ENCODE measurements at places on chromosomes 5 and 9.
A peak's percentile ranks its signal among the peaks of the same experiment; 100 is the strongest.

GRCh38 chr9:18829873-18830272 lies 203.1 kb downstream of the SAXO1 start:
- DNase-seq, result no peak

GRCh38 chr9:108149326-108149725 lies 659.8 kb upstream of the KLF4 start:
- DNase-seq, result no peak

DNA sequence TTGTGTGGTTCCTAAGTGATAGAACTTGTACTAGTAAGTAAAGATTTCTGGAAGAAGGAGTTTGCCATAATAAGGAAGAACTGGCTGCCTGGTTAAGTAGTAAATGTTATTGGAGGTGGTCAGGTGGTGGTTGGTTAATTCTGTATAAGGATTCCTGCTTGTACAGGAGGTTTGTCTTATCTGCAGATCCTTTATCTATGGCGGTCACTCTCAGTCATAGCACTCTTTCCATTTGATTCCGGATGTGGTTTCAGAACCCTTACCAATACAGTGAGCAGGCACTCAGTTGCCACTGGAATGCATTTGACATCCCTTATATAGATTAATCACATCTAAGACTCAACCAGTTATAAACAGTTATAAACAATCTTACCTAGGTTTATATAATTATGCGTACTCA lies 50.3 kb downstream of the RAD50 start:
- no peak for DNase-seq

DNA sequence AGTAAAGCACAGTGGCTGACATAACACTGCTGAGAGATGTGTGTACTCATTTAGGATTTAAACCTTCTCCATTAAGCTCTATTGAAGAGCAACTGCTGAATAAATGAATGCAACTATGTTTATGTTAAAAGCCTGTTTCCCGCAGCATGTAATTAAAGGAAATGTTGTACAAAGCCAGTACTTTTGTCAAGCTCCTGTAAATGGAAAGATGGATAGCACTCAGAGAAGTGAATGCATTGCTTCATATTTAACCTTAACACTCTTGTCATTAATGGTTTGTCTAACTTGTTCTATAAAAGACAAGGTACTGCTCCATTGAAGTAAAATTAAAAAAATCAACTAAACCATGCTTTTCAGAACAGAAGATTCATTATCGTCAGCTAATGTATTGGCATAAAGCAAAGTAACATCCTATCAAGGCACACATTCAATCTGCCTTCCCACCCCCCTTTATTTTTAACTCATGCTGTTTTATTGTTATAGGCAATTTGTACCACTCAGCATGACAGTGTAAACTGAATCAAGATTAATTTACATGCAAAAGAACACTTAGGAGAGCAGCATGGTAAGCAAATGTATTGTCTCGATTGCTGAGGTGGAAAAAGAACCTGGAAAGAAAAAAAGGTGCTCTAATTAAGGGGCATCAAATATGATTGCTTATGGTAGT lies 240.9 kb upstream of the TBCA start:
- peak; percentile 52 for DNase-seq

GRCh38 chr5:133384120-133384855 lies 228.1 kb downstream of the FSTL4 start:
- DNase-seq, result no peak

- DNase-seq, result no peak
Observed at GRCh38 chr9:88259001-88259400, 120.7 kb upstream of the SPATA31C2 start.

DNA sequence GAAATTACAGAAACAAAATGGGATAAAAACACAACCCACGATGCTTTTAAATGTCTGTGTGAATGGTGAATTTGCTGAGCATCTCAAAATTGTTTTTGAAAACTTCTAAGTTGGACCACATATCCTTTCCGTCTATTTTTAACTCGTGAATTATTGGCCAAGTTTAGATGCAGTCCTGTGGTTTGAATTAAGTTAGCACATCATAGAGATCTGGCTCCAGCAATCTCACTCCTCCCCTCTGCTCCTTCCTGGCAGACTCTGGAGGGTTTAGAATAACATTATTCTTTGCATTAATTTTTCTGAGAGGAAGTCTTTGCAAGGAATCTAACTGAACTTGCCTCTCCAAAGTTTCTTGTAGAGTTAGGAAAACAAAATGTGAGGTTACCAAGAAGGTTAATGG lies 14.5 kb upstream of the ANKRD55 start:
- no peak for DNase-seq

DNA sequence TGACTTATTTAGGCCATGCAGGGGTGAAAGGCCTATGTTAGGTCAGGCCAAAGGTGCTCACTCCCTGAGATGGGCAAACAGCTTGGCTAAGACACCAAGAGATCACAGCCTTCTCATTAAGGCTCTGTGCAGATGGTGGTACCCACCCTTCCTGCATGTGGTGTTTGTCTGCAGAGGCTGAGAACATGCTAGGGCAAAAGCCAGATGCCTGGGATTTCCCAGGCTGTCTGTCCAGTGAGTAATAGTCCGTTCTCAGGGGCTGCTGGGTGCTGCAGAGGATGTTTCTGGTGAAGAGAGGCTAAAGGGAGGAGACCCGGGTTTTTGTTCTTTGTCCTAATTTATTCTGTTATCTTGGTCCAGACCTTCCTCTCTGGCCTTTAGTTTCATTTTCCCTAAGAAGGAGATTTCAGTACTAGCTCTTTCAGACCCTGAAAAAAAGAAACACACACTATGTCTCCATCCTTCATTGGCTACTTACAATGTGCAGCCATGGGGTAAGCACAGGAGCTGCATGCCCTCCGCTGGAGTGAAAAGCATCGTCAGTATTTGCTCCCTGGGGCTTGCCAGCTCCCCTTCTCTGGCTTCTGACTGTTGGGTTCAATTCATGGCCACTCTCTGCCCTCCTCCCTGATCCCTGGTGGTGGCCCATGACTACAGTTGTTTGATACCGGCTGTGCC lies 23.4 kb upstream of the GLRA1 start:
- DNase-seq, result no peak

GRCh38 chr5:107570805-107571531 lies 99.8 kb downstream of the EFNA5 start:
- no peak for DNase-seq

DNA sequence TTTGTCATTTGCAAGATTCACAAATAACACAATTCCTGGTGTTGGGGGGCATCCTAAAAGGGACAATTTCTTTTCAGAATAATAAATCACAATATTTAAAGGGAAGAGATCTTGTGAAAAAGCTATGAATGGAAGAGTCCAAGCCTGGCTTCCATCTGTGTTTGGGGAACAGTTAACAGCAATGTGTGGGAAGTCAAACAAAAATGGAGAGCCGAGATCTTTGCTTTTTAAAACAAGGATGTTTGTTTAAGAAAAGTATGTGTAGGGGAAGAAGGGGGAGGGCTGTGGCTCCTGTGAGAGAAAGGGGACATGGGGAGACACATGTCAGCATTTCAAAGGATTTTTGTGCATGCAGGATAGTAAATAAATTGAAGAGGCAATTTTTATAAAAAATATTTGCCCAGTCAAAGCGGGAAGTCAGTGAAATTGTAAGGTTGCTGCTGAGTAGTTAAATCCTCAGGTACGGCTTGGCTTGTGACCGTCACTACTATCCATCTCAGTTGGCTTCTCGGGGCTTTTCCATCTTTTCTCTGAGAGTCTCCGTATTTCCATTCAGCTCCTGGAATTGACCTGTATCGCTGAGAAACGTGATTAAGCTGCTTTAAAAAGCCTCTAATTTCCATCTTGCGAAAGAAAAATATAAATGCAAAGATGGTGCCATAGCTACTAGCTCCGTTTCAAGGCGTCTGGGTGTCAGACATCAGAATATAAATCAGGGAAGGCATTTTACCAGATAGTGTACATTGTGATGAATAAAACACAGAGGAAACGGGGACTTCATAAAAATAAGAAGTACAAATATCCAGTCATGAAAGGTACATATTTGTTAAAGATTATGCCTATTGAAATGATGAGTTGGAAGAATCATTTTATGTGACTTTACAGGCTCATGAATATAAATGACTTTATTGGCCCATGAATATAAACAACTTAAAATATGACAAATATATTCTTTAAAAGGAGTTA lies 52.9 kb upstream of the VCAN start:
- no peak for DNase-seq

DNA sequence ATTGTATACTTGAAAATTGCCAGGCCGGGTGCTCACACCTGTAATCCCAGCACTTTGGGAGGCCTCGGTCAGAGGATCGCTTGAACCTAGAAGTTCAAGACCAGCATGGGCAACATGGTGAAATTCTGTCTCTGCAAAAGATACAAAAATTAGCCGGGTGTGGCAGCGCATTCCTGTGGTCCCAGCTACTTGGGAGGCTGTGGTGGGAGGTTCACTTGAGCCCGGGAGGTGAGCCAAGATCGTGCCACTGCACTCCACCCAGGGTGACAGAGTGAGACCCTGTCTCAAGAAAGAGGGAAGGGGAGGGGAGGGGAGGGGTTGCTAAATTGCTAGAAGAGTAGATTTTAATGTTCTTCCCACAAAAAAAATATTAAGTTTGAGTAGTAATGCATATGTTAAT lies 53.2 kb downstream of the FNBP1 start:
- no peak for DNase-seq

GRCh38 chr9:32787816-32788215 lies 4.5 kb downstream of the TMEM215 start:
- DNase-seq, result no peak

GRCh38 chr9:133103987-133104505 lies 17.0 kb downstream of the RALGDS start:
- DNase-seq, result peak; percentile 54

DNA sequence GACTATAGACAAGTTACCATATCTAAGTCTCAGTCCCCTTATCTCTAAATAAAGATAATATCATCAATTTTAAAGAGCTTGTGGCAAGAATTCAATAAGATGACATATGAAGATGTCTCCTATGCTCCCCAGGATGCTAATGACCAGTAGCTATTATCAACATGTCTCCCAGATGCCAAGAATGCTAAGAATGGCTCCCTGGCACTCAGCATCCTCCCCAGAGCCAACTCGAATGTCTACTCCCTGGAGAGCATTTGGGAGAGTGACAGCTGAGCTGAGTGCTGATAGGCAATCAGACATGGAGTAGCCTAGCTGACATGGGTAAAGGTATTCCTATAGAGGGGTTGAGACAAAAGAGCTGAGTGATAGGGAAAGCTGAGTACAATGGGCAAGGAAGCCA lies 15.9 kb downstream of the P4HA2 start:
- DNase-seq, result no peak

- no peak for DNase-seq
Observed at GRCh38 chr5:167993771-167994170, 297.7 kb upstream of the WWC1 start.

GRCh38 chr9:91445135-91445534 lies 21.5 kb upstream of the NFIL3 start:
- no peak for DNase-seq

DNA sequence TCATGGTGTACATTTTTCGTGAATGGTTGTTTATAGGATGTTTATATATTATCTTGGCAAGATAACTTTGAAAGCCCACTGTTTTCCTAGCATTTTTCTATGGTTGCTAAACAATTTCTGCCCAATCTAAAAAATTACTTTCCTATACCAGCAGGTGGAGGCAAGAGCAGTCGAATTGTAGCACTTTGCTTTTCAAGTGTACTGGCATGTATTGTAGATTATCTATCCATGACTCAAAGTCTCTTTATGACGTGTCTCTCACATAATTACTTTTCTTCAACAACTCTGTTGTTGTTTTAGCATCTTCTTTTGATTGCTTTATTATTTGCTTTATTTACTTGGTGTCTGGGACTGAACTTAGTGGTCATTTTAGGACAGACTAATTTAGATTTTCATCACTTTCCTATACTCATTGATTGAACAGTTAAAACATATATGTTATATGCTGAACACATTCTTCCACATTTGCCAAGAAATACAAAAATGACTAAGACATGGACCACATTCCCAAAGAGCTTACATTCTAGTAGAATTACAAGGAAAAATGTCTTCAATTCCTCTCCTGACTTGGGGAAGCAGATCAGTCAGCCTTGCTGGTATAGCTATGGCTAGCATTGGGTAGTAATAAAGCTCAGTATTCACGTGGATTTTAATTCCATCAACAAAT lies 20.7 kb downstream of the NLN start:
- DNase-seq, result peak; percentile 23

GRCh38 chr5:54520438-54520846 lies 2.9 kb downstream of the SNX18 start:
- DNase-seq, result no peak

DNA sequence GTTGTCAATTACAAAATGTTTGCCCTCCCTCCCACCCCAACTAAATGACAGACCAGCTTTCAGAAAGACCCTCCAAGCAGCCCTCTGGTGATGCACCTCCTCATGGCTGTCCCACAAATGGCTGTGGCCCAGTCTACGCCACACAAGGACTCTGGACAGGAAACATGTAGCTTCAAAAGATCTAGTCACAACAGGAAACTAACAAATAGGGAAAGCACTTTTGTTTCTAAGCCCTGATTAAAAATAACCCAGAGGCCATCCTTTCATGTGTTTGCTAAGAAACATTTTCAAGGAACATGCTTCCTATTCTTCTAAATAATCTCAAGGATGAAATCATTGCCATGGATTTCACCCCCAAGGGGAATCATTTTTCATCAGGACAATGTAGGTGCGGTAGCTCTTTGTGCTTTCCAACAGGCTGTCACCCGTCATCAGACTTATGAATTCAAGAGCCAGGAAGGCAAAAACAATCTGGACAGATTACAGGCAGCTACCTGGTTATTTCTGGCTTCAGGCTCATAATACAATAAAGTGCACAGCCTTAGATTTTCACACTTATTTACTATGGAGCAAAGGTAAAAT lies 20.1 kb downstream of the PCSK1 start:
- no peak for DNase-seq

DNA sequence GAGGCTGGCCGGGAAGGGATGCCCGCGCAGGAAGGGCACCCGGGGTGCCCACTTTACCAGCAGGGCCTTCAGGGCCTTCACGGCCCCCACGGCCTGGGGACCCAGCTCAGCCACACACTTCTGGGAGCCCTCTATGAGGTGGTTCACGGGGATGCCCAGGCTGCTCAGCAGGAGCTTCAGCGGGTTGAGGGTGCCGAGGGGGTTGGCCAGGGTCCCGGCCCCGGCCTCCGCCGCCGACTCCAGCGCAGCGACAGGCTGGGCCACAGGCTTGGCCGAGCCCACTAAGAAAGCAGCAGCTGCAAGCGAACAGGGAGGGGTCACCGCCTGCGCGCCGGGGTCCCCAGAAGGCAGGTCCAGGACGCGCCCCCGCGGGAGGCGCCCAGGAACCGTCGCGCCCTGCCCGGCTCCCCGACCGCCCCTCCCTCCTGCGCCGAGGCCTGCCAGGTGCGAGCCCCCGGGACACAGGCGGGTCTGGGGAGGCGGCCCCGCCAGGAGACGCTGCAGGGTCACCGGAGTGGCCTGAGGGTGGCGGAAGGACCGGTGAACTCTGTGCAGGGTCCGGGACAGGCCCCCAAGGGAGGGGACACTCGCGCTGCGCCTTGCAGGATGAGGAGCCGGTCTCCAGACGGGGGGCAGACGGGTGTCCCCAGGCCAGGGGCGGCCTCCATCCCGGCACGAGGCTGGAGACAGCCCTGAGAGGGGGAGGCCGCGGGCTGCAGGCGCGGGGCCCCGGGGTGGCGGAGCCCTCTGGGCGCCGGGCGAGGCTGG lies 572 bp downstream of the SCGB3A1 start:
- DNase-seq, result peak; percentile 76
